Activated T-cell treated with anti-CD3 and anti-CD28 coated beads, Interleukin-2, amount 50 U/mL, for 4 hours (primary cell): ENCODE measurements at places on chromosomes 4 and X.

DNA sequence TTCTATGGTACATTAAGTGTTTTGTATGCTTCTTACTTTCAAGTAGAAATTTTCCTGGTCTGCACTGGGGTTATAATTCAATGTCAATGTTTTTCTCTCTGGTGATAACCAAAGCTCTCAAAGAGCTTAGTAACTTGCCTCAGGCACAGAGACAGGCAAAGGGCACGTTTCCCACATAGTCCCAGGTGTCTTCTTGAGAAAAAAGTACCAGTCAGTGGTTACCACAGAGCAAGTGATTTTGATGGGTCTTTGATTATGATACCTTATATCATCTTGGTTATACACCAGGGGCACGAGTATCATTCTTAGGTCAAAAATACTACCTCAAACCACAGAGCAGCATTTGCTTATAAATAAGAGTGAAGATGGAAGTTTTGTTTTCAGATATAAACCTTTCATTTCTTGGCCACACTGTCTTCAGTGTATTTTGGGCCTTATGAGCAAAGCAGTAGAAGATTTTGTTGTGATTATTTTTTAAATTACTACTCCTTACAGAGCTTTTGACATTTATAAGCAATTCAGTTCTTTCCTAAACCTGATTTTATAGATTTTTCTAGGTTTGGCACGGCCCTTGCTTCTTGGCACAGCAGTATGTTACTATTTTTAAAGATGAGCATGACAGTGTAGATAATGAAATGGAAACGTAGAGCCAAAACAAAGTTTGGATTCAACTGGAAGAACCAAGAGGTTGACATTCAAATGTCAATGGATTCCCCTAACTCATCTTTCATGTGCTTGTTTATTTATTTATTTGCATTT lies 85.3 kb upstream of the TLL1 start:
- no peak for DNase-seq

GRCh38 chr4:156825074-156825473 lies 146.5 kb downstream of the PDGFC start:
- DNase-seq, result no peak

DNA sequence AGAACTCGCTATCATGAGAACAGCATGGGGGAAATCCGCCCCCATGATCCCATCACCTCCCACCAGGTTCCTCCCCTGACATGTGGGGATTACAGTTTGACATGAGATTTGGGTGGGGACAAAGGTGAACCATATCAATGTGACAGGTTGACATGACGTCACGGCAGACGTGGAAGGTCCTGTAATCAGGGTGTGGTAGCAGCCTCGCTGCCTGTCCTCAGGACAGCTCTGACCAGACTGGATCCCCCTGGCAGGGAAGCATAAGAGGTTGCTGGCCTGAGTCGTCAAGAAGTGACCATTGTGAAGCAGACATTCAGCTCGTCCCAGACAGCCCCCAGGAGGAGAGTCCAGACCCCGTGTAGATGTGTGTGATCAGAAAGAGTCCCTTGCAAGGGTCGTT lies 104.6 kb downstream of the TNIP2 start:
- DNase-seq, result no peak

DNA sequence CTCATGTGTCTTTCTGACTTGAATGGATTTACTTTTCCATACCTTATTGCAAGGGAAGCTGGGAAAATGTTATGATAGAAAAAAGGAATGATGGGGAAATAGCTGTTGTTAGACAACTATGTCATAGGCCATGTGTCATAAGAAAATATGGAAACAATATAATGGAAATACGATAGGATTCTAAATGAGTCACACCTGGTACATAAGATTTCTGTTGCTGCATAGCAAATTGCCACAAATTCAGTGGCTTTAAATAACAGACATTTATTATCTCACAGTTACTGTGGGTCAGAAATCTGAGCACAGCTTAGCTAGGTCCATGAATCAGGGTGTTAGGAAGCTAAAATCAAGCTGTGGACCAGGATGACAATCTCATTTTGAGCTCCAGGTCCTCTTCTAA lies 44.6 kb upstream of the ANKRD50 start:
- no peak for DNase-seq

DNA sequence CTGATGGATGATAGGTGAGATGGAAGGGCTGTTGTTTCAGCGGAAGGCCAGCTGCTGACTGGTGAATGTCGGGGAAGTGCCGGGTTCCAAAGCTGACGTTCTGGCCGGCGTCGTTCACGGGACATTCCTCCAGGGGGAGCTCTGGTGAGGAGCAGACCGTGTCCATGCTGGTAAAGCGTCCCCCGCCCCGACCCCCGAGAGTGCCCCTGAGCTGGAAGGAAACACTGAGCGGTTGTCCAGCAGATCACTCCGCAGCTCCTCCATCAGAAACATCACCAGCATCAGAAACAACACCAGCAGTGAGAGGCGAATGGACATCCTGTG lies 18.6 kb upstream of the ADRA2C start:
- peak; percentile 12 for DNase-seq

DNA sequence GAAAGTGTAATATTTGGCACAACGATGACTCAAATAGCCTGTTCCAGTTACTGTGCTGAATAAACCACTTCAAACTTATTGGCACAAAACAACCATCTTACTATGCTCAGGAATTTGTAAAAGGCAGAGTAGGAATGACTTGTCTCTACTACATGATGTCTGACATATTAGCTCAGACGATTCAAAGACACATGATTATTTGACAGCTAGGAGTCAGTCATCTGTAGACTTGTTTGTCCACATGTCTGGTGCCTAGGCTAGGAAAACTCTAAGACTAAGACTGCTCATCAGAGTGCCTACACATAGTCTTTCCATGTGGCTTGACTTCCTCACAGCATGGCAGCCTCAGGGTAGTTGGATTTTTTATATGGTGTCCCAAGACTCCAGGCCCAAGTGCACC lies 154.5 kb downstream of the FANCB start:
- no peak for DNase-seq
